ENCODE measurements at places on chromosomes 1 and 21. TPM values are rescaled to one million over a fixed set of nuclear protein-coding genes. Genes with fewer than 3 reads are reported as not detected.

- no peak for DNase-seq
- H3K27me3 ChIP-seq: no peaks in the 10 kb centered on the region
- H3K4me3 ChIP-seq: peak overlapping the region; percentile 92
- H3K4me1 ChIP-seq: peaks cover 26% of the 10 kb centered on the region
- H3K27ac ChIP-seq: peak overlapping the region; percentile 75
- H3K36me3 ChIP-seq: peaks cover 42% of the 10 kb centered on the region
These were observed 1.4 kb downstream of the RCC1 start for GRCh38 chr1:28507247-28507645.

- H3K4me1 ChIP-seq: no peaks in the 10 kb centered on the region
- H3K27ac ChIP-seq: no peak overlapping the region
- H3K36me3 ChIP-seq: no peaks in the 10 kb centered on the region
- DNase-seq: no peak
- no peak overlapping the region for H3K4me3 ChIP-seq
- H3K27me3 ChIP-seq: peaks cover 65% of the 10 kb centered on the region
These were observed 12.0 kb downstream of the RAB7B start for GRCh38 chr1:205991237-205991636.

- H3K4me3 ChIP-seq: peak overlapping the region; percentile 93
- H3K27me3 ChIP-seq: no peaks in the 10 kb centered on the region
- H3K4me1 ChIP-seq: peaks cover 25% of the 10 kb centered on the region
- H3K36me3 ChIP-seq: peaks cover 5% of the 10 kb centered on the region
These were observed 1.3 kb upstream of the ZNF436 start for GRCh38 chr1:23370709-23371584.

Gene HSD3B1
- not detected for total RNA-seq

Gene OR13G1
- not detected for total RNA-seq

Gene NHLH2
- not detected for total RNA-seq

Gene OPTC
- not detected for total RNA-seq

DNA sequence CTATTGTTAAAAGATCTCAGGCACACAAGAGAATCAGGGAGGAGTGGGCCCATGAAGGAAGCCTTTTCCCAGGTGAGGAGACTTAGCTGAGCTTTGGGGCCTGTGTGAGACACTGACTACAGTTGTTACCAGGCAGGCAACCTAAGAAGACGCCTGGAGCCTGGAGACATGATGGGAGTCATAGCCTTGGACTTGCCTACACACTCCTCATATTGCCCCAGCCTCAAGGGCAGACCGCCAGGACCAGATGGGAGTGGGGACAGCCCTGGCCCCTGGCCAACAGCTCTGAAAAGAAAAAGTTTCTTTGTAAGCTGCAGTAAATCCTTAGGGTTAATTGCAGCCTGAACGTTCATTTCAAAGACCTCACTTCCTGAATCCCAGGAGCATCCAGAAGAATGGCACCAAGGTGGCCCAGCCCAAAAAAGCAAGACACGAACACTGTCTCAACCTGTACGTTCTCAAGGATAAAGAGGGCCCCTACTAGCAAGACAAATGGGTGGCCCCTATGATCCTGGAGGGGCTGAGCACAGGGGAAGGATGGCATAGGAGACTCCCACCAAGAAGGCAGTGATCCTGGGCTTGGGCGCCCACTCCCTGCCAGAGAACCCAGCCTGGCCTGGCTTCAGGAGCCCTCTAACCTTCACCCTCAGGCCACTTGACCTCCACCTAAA lies 33.2 kb upstream of the BTG2 start:
- H3K4me1 ChIP-seq: peaks cover 19% of the 10 kb centered on the region
- H3K27ac ChIP-seq: no peak overlapping the region
- H3K27me3 ChIP-seq: no peaks in the 10 kb centered on the region
- DNase-seq: no peak

Gene PLEKHN1
- total RNA-seq: 14.0 TPM

DNA sequence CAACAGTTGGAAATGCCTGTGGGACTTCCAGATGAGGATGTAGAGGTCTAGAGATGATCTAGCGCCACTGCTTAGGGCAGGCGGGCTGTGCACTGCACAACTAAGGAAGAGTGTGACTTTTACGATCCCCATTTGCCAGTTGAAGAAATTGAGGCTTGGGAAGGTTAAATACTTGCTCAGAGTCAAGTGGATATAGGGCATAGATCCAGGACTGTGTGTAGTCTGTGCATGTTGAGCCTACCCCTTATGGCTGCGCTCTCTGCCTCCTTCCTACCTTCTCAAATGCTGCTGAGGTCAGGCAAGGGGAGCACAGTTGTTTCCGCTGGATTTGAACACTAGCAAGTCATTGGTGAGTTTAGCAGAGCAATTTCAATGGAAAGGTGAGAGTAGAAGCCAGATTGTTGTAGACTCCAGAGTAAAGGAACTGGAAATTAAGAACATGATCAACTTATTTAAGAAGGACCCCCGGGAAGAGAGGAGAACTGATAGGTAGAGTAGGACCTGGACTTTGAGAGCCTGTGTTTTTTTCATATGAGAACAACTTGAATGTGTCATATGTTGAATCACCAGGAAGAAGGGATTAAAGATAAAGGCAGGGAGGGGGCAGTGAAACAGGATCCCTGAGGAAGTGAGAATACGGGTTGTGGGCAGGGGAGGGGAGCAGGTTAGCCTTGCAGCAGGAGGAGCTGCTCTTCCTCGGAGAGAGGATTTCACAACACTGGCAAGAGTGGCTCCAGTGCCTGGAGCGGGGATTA lies 2.7 kb downstream of the CAPN2 start:
- peaks cover 83% of the 10 kb centered on the region for H3K4me1 ChIP-seq
- DNase-seq: peak; percentile 97
- peak overlapping the region; percentile 92 for H3K27ac ChIP-seq

GRCh38 chr1:84940481-84940880 lies 47.5 kb upstream of the LPAR3 start:
- no peaks in the 10 kb centered on the region for H3K27me3 ChIP-seq
- DNase-seq: peak; percentile 67
- no peak overlapping the region for H3K4me3 ChIP-seq
- no peak overlapping the region for H3K27ac ChIP-seq
- no peaks in the 10 kb centered on the region for H3K36me3 ChIP-seq
- peaks cover 25% of the 10 kb centered on the region for H3K4me1 ChIP-seq

GRCh38 chr1:21260405-21261125 lies 29.7 kb downstream of the ECE1 start:
- H3K4me1 ChIP-seq: peaks cover 39% of the 10 kb centered on the region
- no peak for DNase-seq
- peak overlapping the region; percentile 87 for H3K27ac ChIP-seq
- H3K4me3 ChIP-seq: no peak overlapping the region
- H3K36me3 ChIP-seq: 0 out of 2 replicates have a peak, but pooled peaks cover 6% of the 10 kb centered on the region

GRCh38 chr21:22364163-22364562 lies 1366.0 kb downstream of the NCAM2 start:
- H3K4me1 ChIP-seq: no peaks in the 10 kb centered on the region
- H3K27me3 ChIP-seq: no peaks in the 10 kb centered on the region
- no peak overlapping the region for H3K4me3 ChIP-seq
- no peak for DNase-seq

DNA sequence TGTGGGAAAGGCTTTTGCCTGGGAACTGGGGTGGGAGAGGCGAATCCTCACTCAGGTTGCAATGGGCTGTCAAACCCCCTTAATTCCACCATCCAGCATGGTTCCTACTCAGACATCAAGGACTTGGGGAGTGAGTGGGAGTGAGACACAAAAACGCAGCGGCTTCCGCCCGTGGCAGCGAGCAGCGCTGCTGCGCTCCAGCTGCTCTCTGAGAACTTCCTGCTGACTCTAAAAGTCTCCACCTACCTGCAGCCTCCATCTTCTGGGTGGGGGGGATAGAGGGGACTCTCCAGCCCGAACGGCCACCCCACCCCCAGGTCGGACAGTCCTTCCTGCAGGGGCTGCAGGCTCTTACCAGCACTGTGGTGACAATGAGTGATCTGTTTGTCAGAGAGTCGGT lies 184.4 kb downstream of the GRIK3 start:
- H3K27me3 ChIP-seq: peaks cover 70% of the 10 kb centered on the region
- H3K36me3 ChIP-seq: no peaks in the 10 kb centered on the region
- H3K4me1 ChIP-seq: no peaks in the 10 kb centered on the region
- no peak overlapping the region for H3K27ac ChIP-seq

Gene PSRC1
- 33.8 TPM for total RNA-seq

DNA sequence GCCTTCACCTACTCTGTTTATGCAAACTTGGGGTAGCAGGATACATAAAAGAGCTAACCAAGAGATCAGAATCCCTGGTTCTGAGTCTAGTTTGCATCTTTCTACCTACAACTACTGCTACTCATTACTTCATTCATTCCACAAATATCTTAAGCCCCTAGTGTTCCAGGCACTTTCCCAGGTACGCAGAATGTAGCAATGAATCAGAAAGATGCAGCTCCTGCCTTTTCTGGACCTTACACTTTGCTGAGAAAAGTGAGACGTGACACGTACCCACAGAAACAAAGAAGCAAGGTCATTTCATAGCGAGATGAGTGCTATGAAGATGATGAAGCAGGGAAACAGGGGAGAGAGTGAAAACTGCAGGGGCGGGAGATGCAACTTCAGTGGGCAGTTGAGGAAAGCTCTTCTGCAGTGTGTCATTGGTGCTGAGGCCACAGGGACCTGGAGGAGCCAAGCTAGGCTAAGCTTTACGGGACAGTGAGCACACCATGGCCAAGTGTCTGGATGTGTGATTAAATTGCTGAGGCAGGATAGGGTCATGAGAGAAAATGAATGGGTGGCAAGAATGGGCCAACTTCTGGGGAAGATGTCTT lies 167.9 kb downstream of the TNFSF18 start:
- DNase-seq: no peak
- no peak overlapping the region for H3K4me3 ChIP-seq
- no peaks in the 10 kb centered on the region for H3K36me3 ChIP-seq

GRCh38 chr1:247216261-247216660 lies 39.6 kb upstream of the VN1R5 start:
- no peak overlapping the region for H3K27ac ChIP-seq
- no peaks in the 10 kb centered on the region for H3K4me1 ChIP-seq
- H3K27me3 ChIP-seq: no peaks in the 10 kb centered on the region
- no peak for DNase-seq
- no peaks in the 10 kb centered on the region for H3K36me3 ChIP-seq
- no peak overlapping the region for H3K4me3 ChIP-seq

DNA sequence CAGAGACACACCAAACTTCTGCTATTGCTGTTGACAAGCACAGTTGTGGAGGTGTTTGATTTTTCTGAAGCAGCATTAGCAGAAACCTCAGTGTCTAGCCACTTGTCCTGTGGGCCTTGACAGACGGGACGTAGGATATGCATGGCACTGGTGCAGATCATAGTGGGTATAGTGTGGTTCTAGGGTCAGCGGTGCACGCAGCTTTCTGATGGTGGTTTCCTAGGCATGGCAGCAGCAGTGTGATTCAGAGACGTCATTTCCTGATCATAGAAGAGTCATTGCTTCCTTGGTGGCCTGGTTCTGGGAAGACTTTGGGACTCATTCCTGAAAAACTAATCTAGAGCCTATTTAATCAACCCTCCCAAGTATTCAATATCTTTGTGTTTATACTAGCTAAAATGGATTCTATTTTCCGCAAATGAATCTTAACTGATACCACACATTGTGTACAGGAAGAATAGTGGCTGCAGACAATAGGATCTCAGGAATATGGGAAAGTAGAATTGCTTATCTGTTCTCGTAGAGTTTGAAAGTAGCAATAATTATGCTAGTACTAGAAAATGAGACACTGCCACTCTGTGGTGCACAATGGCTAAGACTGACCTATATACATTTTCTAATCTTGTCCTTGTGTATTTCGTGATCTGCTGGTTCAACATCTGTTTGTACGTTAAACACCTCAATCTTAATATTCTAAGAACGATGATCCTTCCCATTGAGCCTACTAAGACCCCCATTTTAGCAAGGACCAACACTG lies 2.8 kb upstream of the USP1 start:
- no peak overlapping the region for H3K27ac ChIP-seq
- DNase-seq: peak; percentile 38
- no peaks in the 10 kb centered on the region for H3K36me3 ChIP-seq
- no peaks in the 10 kb centered on the region for H3K27me3 ChIP-seq
- H3K4me3 ChIP-seq: no peak overlapping the region

- DNase-seq: no peak
- H3K36me3 ChIP-seq: no peaks in the 10 kb centered on the region
- H3K27me3 ChIP-seq: no peaks in the 10 kb centered on the region
- peaks cover 22% of the 10 kb centered on the region for H3K4me1 ChIP-seq
- H3K27ac ChIP-seq: no peak overlapping the region
- no peak overlapping the region for H3K4me3 ChIP-seq
These were observed 23.4 kb upstream of the ABCG1 start for GRCh38 chr21:42195378-42196031.

GRCh38 chr1:1753607-1754005 lies 24.7 kb downstream of the NADK start:
- DNase-seq: no peak
- H3K27me3 ChIP-seq: no peaks in the 10 kb centered on the region
- peaks cover 46% of the 10 kb centered on the region for H3K36me3 ChIP-seq
- H3K4me3 ChIP-seq: no peak overlapping the region

GRCh38 chr1:221740369-221740992 lies 1.4 kb downstream of the DUSP10 start:
- H3K27me3 ChIP-seq: no peaks in the 10 kb centered on the region
- peak overlapping the region; percentile 89 for H3K4me3 ChIP-seq
- peaks cover 15% of the 10 kb centered on the region for H3K4me1 ChIP-seq
- peak; percentile 14 for DNase-seq
- no peaks in the 10 kb centered on the region for H3K36me3 ChIP-seq
- H3K27ac ChIP-seq: no peak overlapping the region

Gene KRTAP8-1
- total RNA-seq: not detected

DNA sequence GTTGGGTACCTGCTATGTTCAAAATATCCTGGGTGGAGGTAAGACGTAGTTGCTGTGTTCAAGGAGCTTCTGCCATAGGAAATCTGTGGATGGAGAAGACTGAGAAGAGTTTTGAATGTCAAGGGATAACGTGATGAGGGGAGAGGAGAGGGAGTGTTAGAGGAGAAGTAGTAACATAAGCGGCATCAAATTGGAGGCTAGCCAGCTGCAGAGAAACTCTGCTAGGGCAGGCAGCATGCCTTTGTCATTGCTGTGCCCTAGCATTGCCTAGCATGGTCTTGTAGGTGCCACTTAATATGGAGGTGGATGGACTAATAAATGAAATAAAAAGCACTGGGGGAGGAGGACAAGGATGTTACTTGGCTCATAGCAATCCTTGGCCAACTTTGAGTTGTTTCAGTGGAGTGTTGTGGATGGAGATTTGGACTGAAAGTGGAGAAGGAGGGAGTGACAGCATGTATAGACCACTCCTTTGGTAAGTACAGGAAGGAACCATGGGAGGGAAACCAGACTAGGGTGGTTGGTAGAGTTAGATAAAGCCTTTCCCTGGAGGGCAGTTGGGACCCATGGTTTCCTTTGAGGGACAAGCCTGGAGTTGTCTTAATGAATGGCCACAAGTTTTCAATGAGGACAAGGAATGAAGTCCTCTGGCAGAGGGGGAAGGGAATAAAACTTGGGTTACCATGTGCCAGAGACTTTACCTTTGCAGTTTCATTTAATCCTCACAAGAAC lies 6.3 kb downstream of the VANGL1 start:
- no peak overlapping the region for H3K27ac ChIP-seq
- DNase-seq: no peak
- H3K36me3 ChIP-seq: peaks cover 6% of the 10 kb centered on the region
- no peak overlapping the region for H3K4me3 ChIP-seq
- H3K4me1 ChIP-seq: peaks cover 24% of the 10 kb centered on the region

Gene TNFRSF4
- 0.17 TPM for total RNA-seq

Gene KCNQ4
- 2.5 TPM for total RNA-seq

Data from PC-3 (cell line).